ENCODE measurements at places on chromosomes 4 and X.
A peak's percentile ranks its signal among the peaks of the same experiment; 100 is the strongest.

- DNase-seq = no peak
These were observed 2.8 kb downstream of the TRIM2 start for GRCh38 chr4:153207027-153207426.

DNA sequence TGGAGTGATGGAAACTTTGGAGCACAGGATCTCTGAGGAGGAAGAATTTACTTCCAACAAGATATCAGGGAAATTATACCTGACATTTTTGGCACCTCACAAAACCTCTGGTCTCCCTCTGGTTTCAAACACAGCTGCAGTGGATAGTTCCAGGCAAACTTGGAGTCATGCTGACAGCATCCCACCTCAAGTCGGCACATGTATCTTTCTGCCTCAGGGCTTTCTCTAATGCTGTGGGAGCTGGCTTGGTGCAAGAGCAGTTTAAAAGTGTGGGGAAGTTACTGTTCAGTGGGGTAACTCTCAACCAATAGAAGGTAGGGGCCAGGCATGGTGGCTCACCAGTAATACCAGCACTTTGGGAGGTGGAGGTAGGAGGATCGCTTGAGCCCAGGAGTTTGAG lies 207.1 kb upstream of the NHS start:
- DNase-seq = peak; percentile 13

- no peak for DNase-seq
These were observed 568 bp upstream of the CASP6 start for GRCh38 chr4:109703664-109704361.

DNA sequence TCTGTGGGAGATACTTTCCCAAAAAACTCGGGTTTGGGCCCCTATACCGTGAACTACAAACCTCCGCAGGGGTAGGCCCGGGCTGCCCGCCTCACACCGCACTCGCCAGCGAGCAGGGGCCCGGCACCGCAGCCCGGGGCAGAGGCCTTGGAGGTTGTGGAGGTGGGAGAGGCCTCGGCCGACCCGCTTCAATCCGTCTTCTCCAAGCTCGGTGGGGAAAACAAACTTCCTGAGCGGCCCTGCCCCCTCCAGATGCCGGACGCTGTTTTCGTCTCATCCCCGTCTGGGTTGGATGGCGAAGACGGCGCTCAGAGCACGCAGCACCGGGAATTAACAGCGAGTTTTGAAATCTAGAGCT lies 442 bp upstream of the MCUB start:
- no peak for DNase-seq

DNA sequence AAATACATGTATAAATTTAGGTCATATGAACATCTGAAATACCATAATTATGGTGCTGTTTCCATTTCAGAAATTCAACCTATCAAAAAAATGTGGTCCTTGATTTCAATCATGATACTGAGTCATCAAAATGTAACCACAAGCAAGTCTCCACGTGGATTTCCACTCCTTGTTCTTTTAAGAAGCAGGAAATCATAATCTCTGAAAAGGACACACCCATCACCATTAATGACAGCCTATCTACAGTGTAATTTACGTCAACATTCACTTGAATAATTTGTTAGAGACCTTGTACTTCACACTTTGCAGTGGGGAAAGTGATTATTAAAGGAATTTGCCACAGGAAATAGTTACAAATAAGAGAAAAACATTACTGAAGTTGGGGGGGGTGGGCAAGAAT lies 17.7 kb upstream of the SLC7A11 start:
- peak; percentile 90 for DNase-seq

DNA sequence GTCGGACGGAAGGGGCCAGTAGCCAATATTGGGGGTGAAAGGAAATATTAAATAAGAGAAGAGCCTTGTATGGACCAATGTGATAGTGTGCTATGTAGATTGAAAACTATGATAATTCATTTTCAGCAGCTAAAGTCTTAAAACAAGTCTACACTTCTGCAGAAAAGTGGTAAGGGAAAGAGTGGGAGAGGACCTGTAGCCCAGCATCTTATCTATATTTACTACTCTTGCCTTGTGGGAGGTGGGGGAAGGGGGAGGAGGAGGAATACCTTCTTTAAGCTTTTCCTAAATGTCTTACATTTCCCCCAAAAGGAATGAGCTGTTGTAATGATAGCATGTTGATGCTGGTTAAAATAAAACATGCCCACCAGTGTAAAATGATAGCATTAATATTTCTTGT lies 220.0 kb upstream of the SPRY1 start:
- no peak for DNase-seq

DNA sequence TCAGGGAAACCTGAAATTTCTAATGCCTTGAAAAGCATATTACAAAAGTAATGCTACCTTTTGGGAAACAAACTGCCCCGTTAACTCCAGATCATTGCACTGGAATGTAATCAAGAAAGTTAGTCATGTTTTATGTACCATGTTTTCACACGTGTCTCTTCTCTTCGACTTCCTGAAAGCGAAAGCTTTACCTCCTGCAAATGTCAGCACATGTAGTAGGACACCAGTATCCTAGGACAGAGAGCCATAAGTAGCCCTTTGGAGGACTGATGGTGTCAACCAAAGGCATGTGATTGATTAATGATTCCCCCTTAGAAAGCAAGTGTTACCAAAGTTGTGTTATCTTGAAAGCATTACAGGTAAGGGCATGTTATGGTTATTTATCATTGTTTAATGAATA lies 8.8 kb upstream of the MND1 start:
- DNase-seq = no peak
